ENCODE measurements at places on chromosomes 7 and 10.

- H3K27ac ChIP-seq, result no peak overlapping the region
- no peaks in the 10 kb centered on the region for H3K27me3 ChIP-seq
- DNase-seq, result no peak
- H3K36me3 ChIP-seq, result no peaks in the 10 kb centered on the region
Observed at GRCh38 chr7:132402751-132403245, 173.5 kb downstream of the PLXNA4 start.

DNA sequence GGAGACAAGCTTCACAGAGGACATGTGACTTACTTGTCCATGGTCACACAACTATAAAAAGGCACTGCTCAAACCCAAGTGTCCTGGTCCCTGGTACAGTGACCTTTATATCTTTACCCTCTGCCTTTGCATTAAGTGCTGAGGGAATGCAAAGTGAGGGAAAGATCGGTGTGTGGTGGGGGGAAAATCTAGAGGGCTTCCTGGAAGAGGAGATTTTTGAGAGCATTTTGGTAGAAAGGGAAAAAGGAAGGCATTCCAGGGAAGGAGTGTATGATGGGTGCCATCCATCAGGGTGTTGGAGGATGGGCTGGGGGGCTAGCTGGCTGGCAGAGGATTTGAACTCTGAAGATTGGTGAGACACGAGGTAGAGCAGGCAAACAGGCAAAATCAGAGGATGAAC lies 9.3 kb downstream of the ZNF503 start:
- no peak for DNase-seq
- peaks cover 42% of the 10 kb centered on the region for H3K27me3 ChIP-seq
- no peak overlapping the region for H3K4me3 ChIP-seq
- H3K4me1 ChIP-seq, result peaks cover 5% of the 10 kb centered on the region
- H3K36me3 ChIP-seq, result no peaks in the 10 kb centered on the region
- H3K27ac ChIP-seq, result no peak overlapping the region

DNA sequence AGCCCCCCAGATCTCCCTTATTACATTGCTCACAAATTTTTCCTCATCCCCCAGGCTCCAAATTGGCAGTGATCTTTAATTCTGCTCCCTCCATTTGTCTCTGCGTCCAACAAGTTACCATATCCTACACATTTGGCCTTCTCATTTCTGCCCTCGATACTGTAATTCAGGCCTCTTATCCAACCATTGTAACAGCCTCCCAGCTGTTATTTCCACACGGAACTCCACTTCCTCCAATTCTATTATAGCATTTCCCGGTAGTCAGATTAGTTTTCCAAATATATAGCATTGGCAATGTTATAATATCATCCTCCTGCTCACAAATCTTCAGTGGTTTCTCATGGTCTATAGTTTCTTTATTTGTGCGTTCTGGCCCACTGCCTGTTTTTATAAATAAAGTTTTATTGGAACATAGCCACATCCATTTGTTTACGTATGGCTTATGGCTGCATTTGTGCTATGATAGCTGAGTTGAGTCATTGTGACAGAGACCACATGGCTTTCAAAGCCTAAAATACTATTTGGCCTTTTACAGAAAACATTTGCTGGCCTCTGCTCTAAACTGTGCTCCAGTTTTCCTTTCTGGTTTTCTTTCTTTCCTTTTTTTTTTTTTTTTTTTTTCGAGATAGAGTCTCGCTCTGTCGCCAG lies 126.5 kb upstream of the ZNF438 start:
- no peak overlapping the region for H3K27ac ChIP-seq
- DNase-seq, result no peak
- H3K4me3 ChIP-seq, result no peak overlapping the region
- no peaks in the 10 kb centered on the region for H3K36me3 ChIP-seq

DNA sequence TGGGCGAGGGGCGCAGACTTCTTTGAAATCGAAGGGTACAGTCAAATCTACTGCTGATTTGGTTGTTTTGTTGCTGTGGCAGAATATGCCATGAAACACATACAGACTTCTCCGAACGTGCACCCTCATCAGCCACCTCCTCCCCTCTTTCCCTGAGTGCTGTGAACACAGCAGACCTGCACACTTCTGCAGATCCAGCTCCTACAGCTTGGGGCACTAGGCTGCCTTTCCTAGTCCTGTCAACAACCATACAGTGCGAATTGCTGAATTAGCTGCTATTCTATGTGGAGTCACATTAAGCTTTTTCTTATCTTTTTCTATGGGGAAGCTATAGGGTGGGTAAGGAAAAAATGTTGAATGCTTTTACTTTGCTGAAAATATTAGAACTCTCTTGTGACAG lies 57.5 kb downstream of the COL17A1 start:
- no peaks in the 10 kb centered on the region for H3K27me3 ChIP-seq
- no peak overlapping the region for H3K4me3 ChIP-seq
- peaks cover 30% of the 10 kb centered on the region for H3K36me3 ChIP-seq
- H3K4me1 ChIP-seq, result peaks cover 15% of the 10 kb centered on the region
